CD4-positive, alpha-beta T cell treated with Interleukin-12 subunit alpha and Interleukin-12 subunit beta, for 1 hour (primary cell): ENCODE measurements at places on chromosomes 16 and 17.
A peak's percentile ranks its signal among the peaks of the same experiment; 100 is the strongest.

DNA sequence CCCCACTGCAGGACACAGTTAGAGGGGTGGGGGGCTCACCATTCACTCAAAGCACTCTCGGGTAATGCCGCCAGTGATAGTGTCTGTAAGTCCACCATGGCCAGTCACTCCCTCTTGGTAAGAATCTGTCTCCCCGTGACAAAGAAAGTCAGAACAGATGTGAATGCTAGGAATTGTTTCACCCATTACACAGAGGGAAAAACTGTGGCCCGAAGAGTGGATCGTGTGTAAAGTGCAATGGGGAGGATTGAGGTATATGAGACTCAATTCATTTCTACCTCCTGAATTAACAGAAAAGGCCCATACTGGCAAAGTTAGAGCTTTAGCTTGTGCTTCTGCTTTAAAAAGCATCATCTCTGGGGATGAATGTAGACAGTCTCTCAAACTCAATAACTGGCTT, 17.5 kb upstream of the SLC6A2 start:
- no peak for DNase-seq

- DNase-seq = no peak
Observed at GRCh38 chr16:14372471-14372870, 257.6 kb downstream of the PARN start.

GRCh38 chr17:56319531-56319930, 166.3 kb downstream of the ANKFN1 start:
- peak; percentile 10 for DNase-seq

GRCh38 chr17:27348196-27348595, 54.3 kb downstream of the WSB1 start:
- no peak for DNase-seq

GRCh38 chr17:19497624-19498023, 36.0 kb upstream of the SLC47A1 start:
- DNase-seq = no peak

- DNase-seq = no peak
Observed at GRCh38 chr16:8053437-8053836, 536.9 kb downstream of the TMEM114 start.

DNA sequence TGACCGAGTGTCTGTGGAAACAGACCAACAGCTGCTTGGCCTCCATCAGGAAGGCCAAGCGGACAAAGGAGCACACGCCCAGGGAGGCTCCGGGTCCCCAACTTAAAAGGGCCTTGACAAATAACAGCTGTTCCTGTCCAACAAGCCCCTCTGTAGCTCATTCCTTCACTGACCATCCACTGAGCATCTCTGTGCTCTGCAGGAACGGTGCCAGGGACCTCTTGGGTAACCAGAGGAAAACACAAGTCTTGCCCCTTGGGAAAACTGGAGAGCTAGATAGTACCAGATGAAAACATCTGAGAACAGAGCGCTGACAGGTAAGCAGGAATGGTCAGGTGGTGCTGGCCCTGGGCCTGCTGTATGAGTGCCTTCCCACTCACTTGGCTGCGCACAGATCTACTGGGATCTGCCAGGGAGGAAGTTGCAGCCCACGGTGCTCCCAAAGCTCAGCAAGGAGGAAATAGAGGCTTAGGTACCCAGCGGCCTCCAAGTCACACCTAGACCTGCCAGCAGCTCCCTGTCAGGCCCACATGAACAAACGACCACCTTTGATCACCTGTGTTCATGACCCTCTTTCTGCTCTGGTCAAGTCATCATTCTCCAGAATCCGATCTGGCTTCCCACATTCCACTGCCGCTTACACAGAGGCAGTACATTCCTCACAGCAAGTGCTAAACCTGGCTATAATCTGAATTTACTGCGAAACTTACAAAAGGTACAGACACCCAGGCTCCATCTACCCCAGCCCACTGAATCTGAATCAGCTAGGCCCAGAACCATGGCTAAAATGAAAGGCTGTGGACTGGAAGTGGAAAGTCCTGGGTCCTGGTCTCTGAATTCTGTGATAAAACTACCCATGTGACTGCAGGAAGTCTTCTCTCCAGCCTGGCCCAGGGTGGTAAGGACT, 12.5 kb downstream of the DCAKD start:
- DNase-seq = no peak

DNA sequence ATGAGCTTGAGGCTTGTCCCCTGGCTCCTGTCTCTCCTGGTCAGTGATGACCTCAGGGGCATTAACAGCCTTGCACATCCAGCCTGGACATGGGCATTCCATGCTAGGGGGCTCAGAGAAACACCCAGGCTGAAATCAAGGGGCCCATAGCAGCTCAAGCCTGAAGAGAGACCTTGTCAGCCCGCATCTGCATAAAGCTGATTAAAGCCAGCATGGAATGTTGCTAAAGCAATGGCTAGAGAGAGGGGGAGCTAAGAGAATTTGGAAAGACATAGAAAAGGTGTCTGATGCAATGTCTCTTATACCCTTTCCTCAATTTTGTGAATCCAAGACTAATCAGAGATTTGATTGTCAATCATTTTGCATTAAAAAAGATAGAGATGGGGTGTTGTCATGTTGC, 51.4 kb upstream of the WSCD1 start:
- no peak for DNase-seq
